OCI-M1 (cell line): ENCODE measurements at places on chromosomes 4 and X.

DNA sequence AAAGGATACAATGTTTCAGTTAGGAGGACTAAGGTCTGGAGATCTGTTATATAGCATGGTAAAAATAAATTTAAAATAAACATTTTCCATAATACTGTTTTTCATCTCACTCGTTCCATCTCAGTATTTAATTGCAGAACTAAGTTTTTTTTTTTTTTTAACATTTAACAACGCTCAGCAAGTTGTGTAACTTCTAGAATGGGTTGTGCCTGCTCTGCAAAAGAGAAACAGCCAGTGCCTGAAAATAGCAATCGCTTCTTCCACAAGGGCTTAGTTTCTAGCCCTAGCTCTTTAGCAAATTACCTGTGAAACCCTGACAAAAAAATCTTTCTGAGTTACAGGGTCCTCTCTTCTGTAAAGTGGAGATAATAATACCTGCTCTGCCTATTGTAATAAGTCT, 41.9 kb downstream of the CNGA1 start:
- no peak for DNase-seq

DNA sequence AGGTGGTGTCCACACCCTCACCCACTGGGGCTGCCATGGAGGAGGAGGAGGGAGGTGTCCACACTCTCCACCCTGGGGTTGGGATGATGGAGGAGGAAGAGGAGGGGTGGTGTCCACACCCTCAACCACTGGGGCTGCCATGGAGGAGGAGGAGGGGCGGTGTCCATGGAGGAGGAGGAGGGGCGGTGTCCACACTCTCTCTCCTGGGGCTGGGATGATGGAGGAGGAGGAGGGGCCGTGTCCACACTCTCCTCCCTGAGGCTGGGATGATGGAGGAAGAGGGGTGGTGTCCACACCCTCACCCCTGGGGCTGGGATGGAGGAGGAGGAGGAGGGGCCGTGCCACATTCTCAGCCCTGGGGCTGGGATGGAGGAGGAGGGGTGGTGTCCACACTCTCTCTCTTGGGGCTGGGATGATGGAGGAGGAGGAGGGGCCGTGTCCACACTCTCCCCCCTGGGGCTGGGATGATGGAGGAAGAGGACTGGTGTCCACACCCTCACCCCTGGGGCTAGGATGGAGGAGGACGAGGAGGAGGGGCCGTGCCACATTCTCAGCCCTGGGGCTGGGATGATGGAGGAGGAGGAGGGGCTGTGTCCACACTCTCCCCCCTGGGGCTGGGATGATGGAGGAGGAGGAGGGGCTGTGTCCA, 231.7 kb downstream of the CRLF2 start:
- no peak for DNase-seq

- DNase-seq = no peak
Measured at GRCh38 chr4:83552083-83552482, 16.2 kb downstream of the GPAT3 start.

DNA sequence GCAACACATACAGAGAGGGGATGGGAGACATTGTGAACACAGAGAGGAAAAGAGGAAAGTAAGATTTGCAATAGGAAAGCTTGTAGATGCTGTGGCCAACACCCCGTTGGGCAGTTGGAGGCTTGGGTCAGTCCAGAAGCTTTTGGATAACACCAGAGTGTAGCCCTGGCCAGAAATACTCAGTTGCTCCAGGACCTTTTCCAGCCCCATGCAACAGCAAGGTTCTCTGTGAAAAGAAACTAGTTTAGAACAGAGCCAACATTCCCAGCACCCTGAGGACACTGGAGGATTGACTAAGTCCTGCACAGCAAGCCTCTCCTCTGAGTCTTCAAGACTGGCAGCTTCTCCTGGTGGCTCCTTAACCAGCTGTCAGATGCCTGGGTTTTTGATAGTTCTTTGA, 27.9 kb upstream of the NAF1 start:
- DNase-seq = no peak

GRCh38 chrX:106898462-106898861, 4.7 kb downstream of the RIPPLY1 start:
- peak; percentile 75 for DNase-seq

DNA sequence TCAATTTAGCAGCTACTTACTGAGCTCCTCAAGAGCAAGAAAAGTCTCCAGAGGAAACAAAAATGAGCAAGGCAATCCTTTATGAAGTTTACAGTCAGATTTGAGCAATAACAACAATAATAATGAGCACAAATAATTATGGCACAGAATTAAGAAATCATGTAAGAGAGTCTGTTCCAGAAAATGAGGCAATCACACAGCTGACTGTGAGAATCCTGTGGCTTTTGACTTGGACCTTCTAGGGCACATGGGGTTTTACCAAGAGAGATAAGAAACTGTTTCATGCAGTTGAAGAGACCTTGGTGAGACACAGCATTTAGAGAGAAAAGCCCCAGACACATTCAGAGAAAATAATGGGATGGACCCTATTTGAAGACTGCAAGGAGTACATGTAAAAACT, 362.6 kb upstream of the MAGEB2 start:
- DNase-seq = peak; percentile 70

- no peak for DNase-seq
Measured at GRCh38 chr4:73663576-73663975, 43.3 kb upstream of the RASSF6 start.

GRCh38 chrX:1946974-1947373, 332.1 kb downstream of the ASMT start:
- no peak for DNase-seq

DNA sequence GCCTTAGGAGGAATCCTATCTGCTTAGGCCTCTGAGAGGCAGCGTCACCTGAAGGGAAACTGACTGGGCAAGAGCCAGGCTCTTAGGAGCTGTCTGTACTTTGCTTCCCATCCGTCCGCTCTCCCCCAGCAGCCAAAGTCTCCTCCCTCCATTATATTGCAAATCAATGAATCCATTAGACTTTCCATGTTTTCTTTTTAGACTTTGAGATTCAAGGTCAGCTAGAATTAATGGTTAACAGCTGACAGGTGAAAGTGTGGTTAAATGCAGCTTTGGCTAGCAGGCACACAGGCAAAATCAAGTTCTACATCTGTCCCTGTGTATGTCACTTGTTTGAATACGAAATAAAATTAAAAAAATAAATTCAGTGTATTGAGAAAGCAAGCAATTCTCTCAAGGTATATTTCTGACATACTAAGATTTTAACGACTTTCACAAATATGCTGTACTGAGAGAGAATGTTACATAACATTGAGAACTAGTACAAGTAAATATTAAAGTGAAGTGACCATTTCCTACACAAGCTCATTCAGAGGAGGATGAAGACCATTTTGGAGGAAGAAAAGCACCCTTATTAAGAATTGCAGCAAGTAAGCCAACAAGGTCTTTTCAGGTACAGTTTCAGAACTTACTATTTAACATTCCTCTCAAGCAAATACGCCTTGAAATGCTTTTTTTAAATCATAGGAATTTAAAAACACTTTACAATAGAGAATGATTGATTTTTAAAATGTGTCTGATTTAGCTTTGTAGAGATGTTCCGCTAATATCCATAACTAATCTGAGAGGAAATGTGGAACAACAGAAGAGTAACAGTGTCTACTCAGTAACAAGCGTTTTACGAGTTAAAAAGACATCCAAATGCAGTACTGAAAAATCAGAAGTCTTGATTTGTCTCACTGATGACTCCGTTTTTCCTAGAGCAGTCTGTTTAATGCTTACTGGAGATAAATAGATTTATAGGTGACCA, at the start of gene F11:
Gene F11 (plus strand): TSS at position 507 of the 970 bp plus-strand sequence. CDS start 948 bp downstream, outside the sequence.
- DNase-seq = no peak

DNA sequence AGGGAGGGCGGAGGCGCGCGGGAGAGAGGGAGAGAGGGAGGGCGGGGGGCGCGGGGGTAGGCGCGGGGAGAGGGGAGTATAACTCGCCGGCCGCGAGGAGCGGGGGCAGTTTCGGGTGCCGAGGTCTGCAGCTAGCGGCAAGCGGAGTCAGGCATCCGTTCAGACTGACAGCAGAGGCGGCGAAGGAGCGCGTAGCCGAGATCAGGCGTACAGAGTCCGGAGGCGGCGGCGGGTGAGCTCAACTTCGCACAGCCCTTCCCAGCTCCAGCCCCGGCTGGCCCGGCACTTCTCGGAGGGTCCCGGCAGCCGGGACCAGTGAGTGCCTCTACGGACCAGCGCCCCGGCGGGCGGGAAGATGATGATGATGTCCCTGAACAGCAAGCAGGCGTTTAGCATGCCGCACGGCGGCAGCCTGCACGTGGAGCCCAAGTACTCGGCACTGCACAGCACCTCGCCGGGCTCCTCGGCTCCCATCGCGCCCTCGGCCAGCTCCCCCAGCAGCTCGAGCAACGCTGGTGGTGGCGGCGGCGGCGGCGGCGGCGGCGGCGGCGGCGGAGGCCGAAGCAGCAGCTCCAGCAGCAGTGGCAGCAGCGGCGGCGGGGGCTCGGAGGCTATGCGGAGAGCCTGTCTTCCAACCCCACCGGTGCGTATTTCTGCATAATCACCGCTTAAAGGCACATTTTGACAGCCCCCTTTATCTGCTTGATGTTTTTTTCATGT, at the start of gene POU4F2:
Gene POU4F2 (plus strand): TSS at position 108 of the 720 bp plus-strand sequence. CDS start 248 bp downstream, at position 356.
- no peak for DNase-seq

DNA sequence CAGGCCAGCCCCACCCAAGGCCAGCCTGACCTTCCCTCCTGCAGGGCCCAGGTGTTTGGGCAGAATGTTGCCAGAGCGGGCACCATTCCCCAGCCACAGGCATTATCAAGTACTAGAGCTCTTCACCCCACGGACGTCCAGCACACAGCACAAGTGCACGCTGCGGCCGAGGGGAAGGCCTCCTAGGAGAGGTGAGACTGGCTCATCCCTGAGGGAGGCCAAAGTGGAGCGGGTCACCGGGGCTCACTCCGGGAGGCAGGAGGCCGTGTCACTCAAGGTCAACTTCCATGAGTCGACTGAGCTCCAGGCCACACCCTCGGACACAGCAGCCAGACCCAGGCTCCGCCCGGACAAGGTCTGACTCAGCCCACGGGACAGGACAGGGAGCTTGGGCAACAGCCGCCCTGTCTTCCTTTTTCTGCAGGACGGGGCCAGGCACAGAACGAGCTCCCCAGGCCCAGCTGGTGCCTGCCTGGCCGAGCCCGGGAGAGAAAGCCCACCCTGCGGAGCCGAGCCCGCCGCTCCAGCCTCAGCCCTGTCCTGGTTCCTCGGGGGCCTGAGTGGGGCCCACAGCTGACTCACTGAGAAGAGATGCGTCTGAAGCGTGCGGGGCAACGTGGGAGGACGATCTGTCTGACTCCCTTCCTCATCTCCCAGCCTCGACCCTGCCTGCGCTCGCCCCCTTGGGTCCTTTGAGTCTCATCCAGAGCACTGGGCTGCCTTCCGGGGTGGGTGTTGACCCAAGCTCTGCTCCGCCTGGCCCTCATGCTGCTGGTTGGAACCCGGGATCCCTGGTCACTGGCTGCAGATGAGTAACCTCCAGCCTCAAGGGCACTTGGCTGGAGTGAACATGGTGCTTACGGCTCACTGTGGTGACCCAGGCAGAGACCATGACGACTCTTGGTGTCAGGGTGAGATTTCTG, 1.6 kb downstream of the SLC49A3 start:
- DNase-seq = peak; percentile 49

GRCh38 chrX:48531358-48531959, 8.1 kb upstream of the TBC1D25 start:
- DNase-seq = peak; percentile 82

DNA sequence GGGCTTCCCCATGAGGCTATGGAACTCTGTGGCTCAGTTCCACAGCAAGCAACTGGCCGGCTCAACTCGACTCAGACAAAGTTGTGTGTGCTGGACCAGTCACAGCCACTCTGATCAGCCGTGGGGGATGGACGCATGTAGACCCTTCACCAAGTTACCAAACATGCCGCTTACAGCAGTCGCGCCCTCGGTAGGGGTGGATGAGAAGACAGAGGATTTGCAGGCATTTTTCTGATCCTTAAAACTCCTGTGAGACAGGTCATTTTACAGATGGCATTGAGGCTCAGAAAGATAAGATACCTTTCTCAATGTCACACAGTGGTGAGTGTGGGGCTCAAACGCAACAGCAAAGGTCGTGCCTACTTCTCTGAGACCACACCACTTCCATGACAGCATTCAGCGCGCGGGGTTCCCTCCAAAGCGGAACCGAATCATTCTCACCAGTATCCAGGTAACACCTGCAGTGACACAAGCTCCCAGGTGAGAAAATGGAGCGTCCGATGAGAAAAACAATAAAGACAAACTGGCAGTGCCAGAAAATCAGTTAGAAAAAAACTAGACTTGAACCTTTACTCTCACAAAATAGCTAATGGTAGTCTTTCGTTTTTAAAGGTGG, 83.6 kb downstream of the RELL1 start:
- no peak for DNase-seq

- no peak for DNase-seq
Measured at GRCh38 chr4:51858605-51859202, 15.8 kb downstream of the DCUN1D4 start.

- DNase-seq = no peak
Measured at GRCh38 chr4:171646984-171647383, 166.2 kb upstream of the GALNTL6 start.

DNA sequence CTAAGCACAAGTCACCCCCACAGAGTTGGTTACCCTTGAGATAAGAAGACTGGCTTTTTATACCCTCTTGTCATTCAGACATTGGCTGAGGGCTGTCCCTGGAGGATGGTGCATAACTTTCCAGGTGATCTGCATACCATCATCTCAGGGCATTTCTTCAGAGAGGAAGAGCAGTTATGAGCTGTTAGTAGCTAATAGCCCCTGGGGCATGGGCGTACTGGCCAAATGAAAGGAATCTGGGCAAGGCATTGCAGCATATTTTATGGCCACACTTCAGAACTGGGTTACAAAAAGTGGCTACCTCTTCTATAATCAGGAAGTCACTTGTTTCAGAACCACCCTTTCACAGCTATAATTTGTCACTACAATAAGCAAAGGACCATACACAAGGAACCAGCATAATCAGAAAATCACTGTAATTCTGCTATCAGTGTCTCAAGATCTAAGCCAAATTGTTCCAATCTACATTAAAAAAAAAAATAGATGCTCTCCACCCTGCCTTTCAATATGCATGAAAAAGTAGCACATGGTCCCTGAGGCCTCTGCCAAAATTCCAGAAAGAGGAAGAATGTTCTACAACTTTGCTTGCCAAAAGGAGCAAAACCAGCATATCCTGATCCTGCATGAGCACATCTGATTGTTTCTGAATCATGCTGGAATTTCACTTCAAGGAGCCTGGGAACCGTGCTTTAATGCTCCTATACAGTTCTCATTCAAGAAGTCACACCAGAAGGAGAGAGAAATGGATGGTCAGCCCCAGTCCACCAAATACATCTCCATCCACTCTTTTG, 92.0 kb downstream of the TMEM144 start:
- no peak for DNase-seq

- peak; percentile 64 for DNase-seq
Measured at GRCh38 chr4:153189016-153189801, 15.0 kb upstream of the TRIM2 start.

GRCh38 chr4:26325191-26325590, 4.4 kb downstream of the RBPJ start:
- DNase-seq = peak; percentile 73

DNA sequence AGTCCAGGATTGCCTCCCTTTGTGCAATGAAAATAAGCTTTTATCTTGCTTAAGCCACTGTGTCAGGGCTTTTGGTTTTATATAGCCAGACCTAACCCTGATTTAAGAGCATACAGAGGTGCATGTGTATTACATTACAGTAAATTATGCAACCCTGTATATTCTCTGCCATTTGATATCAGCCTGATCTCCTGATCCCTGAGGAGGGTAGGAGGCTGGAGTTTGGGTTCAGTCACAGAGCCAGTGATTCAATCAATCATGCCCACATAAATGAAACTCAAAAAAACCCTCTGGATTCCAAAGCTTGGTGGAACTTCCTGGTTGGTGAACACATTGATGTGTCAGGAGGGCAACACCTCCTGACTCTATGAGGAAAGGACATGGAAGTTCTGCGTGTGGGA, 7.3 kb upstream of the KLHL8 start:
- peak; percentile 41 for DNase-seq
